ENCODE measurements at places on chromosomes 4 and X. TPM values are rescaled to one million over a fixed set of nuclear protein-coding genes. Genes with fewer than 3 reads are reported as not detected.

Gene PGRMC1
- total RNA-seq, result 47.9 TPM

GRCh38 chr4:14177987-14178386 is 550.5 kb upstream of the BOD1L1 start:
- no peaks in the 10 kb centered on the region for H3K4me1 ChIP-seq
- no peaks in the 10 kb centered on the region for H3K27me3 ChIP-seq
- H3K36me3 ChIP-seq, result no peaks in the 10 kb centered on the region
- no peak overlapping the region for H3K4me3 ChIP-seq

DNA sequence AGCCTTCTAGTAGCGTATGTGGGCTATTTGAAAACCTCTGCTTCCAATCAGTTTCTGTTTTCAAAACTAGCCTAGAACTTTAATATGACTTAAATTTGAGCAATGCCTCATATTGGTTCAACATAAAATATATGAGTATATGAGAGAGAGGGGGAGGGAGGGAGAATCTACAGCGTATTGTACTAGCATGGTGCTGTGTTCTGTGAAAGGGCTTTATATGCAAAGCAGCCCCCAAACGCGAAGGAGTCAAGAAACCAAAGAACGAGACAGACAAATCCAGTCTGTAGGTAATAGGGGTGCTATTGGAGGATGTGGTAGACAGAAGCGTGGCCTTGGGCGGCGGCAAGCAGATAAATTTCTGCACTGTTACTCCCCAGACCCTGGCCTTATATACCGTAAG is 784 bp upstream of the ANXA5 start:
- no peaks in the 10 kb centered on the region for H3K4me1 ChIP-seq
- H3K4me3 ChIP-seq, result peak overlapping the region; percentile 87
- peak; percentile 47 for DNase-seq
- H3K27ac ChIP-seq, result peak overlapping the region; percentile 95
- no peaks in the 10 kb centered on the region for H3K27me3 ChIP-seq
- H3K36me3 ChIP-seq, result no peaks in the 10 kb centered on the region

DNA sequence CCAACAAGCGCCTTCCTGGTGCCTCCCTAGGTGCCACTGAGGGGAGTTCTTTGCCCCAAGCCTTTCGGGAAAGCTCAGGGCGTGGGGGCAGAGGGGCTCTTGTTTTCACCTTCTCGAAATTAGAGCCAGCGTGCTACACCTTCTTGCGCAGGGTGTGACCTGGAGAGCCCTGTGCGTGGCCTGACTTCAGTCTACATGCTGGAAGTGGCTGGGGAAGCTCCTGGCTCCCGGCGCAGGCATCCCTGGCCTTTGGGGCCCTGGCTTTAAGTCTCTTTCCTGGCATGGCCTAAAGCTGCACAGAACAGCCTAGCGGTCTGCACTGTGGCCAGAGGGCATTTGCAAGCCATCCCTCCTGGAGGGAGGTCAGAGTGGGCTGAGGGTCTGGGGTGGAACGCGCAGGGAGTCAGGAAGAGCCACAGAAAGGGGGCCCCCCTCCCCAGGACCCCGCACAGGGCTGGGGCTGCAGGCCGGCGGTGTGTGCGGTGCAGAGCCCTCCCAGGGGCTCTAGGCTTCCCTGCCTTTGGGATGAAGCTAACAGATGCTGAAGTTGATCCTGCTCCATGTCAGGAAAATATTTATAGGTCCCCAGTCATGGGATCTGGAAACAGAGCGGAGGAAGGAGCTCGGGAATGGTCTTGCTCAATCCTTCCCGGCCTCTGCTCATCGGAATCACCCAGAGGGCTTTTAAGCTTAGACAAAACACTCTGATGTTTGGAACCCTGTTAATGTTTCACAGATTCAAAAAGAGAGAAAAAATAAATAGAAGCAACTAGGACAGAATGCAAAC is 781 bp upstream of the SPON2 start:
- no peaks in the 10 kb centered on the region for H3K36me3 ChIP-seq
- H3K27me3 ChIP-seq, result no peaks in the 10 kb centered on the region
- H3K4me1 ChIP-seq, result peaks cover 58% of the 10 kb centered on the region
- DNase-seq, result peak; percentile 51
- H3K27ac ChIP-seq, result peak overlapping the region; percentile 43
- H3K4me3 ChIP-seq, result peak overlapping the region; percentile 56

Gene TMPRSS11E
- total RNA-seq, result not detected

GRCh38 chrX:84186603-84187532 is 1.1 kb downstream of the RPS6KA6 start:
- H3K4me1 ChIP-seq, result no peaks in the 10 kb centered on the region
- H3K4me3 ChIP-seq, result peak overlapping the region; percentile 68
- no peak for DNase-seq
- H3K27ac ChIP-seq, result no peak overlapping the region

DNA sequence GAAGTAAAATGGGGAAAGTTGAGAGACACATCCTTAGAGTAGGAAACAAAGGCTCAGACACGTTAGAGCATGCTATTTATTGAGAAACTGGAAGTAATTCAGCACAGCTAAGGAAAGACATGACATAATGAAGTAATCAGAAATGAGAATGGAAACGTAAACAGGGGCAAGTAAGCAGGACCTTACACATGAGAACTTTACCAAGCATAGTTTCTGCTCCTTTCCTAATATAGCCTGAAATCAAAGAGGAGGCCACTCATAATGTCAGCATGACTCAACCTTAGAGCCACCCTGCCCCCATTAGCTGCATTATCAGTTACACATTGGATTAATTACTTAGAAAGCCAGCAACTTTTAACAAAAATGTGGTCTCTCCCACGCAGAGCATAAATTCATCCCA is 558.3 kb upstream of the GRIA3 start:
- H3K4me3 ChIP-seq, result no peak overlapping the region
- no peaks in the 10 kb centered on the region for H3K36me3 ChIP-seq
- no peak overlapping the region for H3K27ac ChIP-seq
- no peaks in the 10 kb centered on the region for H3K4me1 ChIP-seq
- no peak for DNase-seq
- no peaks in the 10 kb centered on the region for H3K27me3 ChIP-seq

GRCh38 chrX:14851526-14851925 is 21.3 kb downstream of the FANCB start:
- no peak overlapping the region for H3K4me3 ChIP-seq
- no peaks in the 10 kb centered on the region for H3K4me1 ChIP-seq
- no peak overlapping the region for H3K27ac ChIP-seq
- H3K27me3 ChIP-seq, result no peaks in the 10 kb centered on the region

DNA sequence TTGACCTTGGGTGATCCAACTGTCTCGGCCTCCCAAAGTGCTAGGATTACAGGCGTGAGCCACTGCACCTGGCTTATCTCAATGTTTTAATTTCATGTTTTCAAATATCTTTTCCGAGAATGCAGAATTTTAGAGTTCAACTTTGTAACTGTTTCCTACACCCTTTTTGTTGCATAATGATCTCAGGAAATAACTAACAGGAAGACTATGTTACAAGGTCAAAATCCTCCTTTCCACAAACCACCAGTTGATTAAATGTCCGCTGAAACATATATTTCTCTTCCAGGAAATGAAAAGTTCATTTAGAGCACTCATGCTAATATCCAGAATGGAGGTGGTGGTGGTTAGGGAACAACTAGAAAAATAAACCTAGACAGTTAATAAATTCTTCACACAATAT is 377.8 kb downstream of the PPP4R3C start:
- no peak for DNase-seq
- no peak overlapping the region for H3K27ac ChIP-seq
- H3K27me3 ChIP-seq, result no peaks in the 10 kb centered on the region

GRCh38 chr4:141216002-141216761 is 4.5 kb upstream of the ZNF330 start:
- H3K27ac ChIP-seq, result no peak overlapping the region
- DNase-seq, result no peak
- H3K4me1 ChIP-seq, result peaks cover 6% of the 10 kb centered on the region
- H3K36me3 ChIP-seq, result no peaks in the 10 kb centered on the region
- H3K27me3 ChIP-seq, result no peaks in the 10 kb centered on the region

Data from Peyer's patch (tissue), 4 donors.